ENCODE measurements at places on chromosomes 3 and 15.

DNA sequence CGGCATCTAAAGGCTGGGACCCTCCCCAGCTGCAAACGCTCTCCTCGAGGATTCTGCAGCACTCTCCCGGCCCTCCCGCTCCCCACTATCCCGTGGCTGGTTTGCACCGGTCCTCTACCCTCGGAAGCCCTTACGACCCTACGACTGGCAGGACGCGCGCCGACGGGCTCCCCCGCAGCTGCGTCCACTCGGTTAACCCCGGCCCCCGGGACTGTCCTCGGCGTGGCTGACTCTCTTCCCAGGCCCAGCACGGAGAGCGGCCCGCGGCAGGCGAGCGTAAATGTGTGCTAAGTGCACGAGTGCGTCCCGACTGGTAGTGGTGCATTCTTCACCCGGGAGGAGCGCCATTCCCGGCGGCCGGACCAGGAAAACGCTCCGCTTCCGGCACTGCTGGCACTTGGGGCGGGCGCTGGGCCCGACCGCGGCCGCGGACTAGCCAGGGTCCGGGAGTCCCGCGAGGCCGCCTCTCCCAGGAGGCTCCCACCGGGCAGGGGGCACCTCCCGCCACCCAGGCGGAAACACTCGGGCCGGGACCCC is 508 bp downstream of the GORASP1 start:
- DNase-seq, result no peak

GRCh38 chr3:77179762-77180161 is 139.9 kb downstream of the ROBO2 start:
- DNase-seq, result no peak

DNA sequence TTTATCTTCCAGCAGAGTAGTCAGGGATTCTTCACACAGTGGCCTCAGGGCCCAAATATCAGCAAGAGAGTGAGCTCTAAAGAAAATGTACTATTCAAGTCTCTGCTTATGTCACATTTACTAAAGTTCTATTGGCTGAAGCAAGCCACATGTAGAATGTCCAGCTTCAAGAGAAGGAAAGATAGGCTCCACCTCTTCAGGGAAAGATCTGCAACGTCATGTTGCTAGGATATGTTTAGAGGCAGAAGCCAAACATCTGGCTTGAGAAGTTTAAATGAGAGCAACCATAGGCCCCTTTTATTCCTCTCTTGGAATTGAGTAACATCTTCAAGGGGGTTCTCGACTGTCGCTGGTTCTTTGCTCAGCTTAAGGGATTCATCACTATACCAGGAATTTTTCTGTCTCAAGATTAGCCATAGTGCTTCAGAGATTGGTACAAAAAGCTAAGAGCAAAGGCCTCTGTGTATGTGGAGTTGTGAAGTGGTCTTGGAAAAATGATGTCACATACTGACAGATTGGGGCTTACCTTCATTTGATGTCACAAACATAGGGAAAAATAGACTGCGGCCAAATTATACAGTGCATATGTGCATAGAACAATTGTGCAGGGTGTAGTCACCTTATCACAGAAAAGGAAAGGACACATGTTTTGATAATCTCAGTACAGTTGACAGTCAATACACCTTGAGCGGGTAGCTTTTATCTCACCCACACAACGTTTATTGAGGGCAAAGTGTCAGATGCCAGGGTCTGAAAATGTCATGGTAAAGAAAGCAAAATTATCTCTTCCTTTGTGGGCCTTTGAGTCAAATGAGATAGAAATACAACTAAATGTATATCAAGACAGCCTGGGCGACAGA is 11.3 kb upstream of the THRB start:
- no peak for DNase-seq

DNA sequence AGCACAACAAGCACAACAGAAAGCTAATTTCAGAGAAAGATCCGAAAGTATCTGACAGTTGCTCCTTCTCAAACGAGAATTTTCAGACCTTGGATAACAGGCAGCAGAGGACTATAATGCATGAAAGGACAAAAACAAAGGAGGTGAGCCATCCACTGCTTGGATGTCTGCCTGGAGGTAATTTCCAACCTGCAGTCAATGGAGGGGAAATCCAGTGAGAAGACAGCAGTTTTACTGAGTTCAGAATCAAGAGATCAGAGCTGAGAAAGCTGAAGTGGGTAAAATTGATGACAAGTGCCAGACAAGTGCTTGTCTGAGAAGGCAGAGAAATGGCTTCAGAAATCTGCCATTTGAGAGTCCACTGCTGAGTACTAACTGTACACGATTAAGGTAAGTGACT is 22.1 kb downstream of the UBE3A start:
- peak; percentile 37 for DNase-seq

GRCh38 chr3:136831461-136831860 is 12.5 kb downstream of the SLC35G2 start:
- DNase-seq, result no peak

- DNase-seq, result peak; percentile 80
These were observed 5.2 kb upstream of the CPLX3 start for GRCh38 chr15:74821091-74821789.

GRCh38 chr15:79431636-79432344 is at the start of gene MINAR1:
Gene MINAR1 (plus strand): TSS chr15:79432336. CDS start chr15:79456148, 23,812 bp downstream.
- peak; percentile 43 for DNase-seq

GRCh38 chr3:5791558-5791957 is 604.1 kb downstream of the EDEM1 start:
- no peak for DNase-seq

- DNase-seq, result no peak
These were observed 973 bp upstream of the COPG1 start for GRCh38 chr3:129248286-129248979.
